ENCODE measurements at places on chromosomes 1 and 21. TPM values are rescaled to one million over a fixed set of nuclear protein-coding genes. Genes with fewer than 3 reads are reported as not detected.
A peak's percentile ranks its signal among the peaks of the same experiment; 100 is the strongest.

- DNase-seq = no peak
Measured at GRCh38 chr1:76770979-76771378, 96.3 kb upstream of the ST6GALNAC5 start.

DNA sequence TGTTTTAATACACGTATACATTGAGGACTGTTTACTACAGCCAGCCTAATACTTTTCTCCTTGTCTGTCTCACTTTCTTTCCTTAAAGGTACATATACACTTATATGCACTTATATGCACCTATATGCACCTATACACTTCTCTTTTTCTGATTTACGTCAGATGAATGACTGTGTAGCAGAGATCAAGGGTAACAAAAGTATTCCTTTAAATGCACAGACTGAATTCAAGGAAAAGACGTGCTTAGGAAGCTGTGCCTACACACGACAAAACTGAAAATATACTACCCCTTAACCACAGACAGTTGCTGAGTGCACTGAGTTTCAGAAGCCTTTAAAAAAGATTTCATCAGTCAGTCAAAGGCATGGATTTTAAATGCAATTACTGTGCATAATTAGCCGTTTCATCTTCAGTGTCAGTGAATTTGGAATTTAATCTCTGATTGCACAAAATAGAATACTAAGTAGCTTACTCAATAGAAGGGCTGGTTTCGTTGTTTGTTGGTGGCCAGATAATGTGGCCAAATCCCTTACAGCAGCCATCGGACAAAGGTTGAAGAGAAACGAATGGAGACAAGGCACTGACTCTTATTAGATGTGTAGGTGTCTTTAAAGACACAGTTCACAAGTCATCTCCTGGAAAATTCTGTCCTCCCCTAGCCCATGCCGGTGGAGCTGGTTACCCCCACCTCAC, 38.3 kb upstream of the TARBP1 start:
- no peak for DNase-seq

- DNase-seq = no peak
Measured at GRCh38 chr1:94418664-94419655, 771 bp downstream of the ABCD3 start.

- DNase-seq = no peak
Measured at GRCh38 chr1:155002464-155003226, at the start of gene ZBTB7B. Gene ZBTB7B (plus strand): TSS chr1:155002802. CDS start chr1:155014661, 11,859 bp downstream.

- DNase-seq = peak; percentile 72
Measured at GRCh38 chr1:16078925-16079656, 5.6 kb upstream of the FAM131C start.

DNA sequence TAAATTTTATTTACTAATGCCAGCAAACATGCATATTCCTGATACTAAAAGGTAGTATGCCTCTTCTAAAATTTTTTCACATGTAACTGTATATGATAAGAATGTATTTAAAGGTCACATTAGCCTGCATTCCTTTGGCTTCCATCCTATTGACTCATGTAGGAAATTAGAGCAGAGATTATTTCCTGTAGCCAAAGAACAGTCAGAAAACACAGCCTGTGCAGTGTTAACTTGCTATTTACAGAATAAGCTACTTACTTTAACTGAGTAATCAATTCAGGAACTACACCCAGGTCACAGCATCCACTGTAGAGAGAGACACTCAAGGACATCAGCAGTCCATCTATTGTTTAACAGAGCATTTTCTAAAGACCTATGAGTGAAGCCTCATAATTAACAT, 154.5 kb upstream of the ADGRL4 start:
- no peak for DNase-seq

GRCh38 chr21:35046263-35046624, 2.9 kb downstream of the RUNX1 start:
- DNase-seq = no peak

DNA sequence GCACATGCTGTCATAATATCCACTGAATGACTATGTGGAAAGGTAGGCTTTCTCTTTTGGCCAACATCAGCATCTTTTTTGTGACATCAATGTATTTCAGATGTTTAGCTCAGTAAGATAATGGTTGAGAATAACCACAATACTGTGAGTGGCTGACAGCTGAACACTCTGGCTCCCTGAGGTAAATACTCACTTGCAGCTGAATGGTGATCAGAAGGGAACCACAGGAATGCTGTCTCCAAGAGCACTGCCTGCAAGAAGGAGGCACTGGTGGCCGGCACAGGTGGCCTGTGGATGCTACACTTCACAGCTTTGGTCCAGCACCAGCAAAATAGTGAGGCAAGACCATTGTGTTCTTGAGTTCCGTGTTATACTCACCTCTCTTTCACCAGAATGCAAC, 118.7 kb upstream of the PPM1J start:
- DNase-seq = no peak

- no peak for DNase-seq
Measured at GRCh38 chr1:78141531-78142231, 95.9 kb downstream of the GIPC2 start.

DNA sequence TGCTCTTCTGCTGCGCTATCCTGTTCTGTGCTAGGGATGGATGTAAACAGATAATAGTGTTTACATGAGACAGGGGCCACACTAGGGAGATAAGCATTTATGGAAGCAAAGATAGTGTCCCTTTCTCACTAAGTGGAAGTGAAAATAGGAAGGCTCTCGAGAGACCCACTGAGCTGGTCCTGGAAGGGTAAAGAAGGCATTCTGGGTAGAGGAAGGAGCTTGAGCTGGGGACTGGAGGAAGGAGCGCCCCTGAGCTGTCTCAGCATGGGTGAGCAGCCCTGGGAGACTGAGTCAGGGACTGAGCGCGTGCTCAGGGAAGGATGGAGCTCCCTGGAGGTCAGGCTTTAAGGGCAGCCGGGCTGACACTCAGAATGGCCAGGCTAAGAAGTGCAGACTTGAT, 93.3 kb downstream of the IGSF21 start:
- DNase-seq = no peak

DNA sequence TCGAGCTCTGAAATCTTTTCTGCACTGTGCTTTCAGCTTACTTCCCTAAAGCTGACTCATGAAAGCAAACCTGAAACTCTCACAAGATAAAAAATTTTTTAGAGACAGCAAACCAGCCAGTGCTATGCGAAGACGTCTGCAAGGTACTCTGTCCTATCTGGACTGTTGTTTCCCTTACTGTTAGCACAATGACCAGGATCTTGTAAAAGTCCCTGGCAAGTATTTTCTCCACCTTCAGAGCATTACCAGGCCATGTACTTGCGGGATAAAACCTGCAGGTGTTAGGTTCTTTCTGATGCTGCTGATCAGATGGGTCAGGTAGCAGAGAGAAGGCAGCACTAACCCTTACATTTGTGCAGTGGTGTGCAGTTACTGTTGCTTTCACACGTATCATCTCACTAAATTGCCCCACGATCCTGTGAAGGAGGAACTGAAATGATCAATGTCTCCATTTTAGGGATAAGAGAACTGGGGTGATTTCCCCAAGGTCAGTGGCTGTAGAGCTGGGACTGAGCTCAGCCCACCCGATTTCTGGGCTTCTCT, 56.6 kb downstream of the PLXNA2 start:
- no peak for DNase-seq

DNA sequence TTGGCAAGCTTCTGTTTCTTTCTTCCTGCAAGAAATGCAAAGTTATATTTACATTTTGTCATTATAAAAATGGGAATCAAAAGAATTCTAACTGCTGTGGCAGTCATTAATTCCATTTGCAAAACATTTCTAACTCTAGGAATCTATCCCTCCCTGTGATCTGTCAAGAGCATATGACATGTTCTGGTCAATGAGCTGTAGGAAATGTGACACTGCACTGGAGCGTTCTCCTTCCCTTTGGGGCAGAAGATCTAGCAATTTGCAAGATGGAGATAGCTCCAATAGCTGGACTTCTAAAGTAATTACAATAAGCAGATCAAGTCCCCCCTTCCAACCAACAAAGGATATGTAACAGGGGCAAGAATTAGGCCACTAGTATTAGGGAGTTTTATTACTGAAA, 6.3 kb downstream of the TOMM20 start:
- DNase-seq = no peak

DNA sequence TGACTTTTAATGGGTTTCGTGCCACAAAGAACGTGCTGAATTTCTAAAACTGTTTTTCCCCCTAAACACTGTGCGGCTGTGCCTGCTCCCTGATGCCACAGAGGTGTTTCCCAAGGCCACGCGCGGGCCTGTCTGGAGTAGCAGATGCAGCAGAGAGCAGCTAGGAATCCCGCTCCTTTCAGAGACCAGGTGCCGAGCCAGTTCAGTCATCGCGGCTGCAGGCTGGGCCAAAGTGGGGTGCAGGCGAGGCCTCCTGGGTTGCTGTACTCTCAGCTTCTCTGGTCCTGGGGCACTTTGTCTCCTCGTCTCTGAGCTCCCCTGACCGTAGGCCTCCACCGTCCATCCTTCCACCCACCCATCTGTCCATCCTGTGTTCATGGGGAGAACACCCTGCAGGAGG, 17.4 kb upstream of the DIP2A start:
- no peak for DNase-seq

GRCh38 chr1:186618401-186619170, 61.6 kb downstream of the PTGS2 start:
- DNase-seq = no peak

DNA sequence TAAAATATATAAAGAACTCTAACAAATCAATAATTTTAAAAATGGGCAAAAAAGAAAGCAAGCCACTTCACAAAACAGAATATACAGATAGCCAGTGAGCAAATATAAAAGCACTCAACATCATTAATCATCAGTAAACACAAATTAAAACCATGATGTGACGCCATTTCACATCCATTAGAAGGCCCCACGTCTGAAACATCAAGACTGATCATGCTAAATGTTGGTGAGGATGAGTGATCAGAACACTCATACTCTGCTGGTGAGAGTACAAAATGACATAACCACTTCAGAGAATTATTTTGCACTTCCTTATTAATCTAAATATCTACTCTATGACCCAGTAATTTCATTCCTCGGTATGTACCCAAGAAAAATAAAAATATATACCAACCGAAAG, 512.2 kb upstream of the NR5A2 start:
- DNase-seq = no peak

GRCh38 chr1:65109487-65109886, 38.5 kb upstream of the AK4 start:
- no peak for DNase-seq

DNA sequence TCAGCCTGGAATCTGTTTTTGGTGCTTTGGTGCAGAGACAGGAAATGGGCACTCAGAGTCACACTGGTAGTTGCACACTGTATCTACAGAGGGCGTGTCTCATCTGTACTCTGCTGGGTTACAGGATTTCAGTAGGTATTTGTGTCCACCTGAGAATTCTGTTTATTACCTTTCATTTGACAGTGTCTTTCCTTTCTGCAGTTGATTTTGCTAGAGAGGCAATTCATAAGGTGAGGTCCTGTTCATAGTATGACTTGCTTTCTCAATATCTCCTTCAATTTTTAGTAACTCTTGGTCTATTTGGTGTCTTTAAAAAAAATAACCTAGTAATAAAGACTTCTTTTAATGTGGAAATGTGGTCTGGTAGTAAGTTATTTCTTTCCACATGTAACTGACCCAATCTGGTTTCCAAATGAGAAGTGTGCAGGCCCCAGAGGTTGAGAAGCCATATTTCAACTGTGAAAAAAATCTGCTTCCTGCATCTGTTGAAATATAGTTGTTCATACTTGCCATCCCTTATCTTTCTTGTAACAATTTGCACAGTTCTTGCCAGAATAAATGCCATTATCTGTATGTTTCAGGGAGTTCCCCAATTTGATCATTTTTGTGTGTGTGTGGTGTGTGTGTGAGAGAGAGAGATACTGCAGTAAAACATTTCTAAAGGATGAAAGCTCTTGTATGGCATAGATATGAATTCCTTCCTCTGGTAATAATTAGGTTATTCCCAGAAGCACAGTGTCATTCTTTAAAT, 78.4 kb upstream of the DNAJC6 start:
- no peak for DNase-seq

GRCh38 chr1:14110040-14110439, 410.1 kb downstream of the PRDM2 start:
- no peak for DNase-seq

GRCh38 chr21:29817450-29817849, 122.3 kb downstream of the GRIK1 start:
- no peak for DNase-seq

DNA sequence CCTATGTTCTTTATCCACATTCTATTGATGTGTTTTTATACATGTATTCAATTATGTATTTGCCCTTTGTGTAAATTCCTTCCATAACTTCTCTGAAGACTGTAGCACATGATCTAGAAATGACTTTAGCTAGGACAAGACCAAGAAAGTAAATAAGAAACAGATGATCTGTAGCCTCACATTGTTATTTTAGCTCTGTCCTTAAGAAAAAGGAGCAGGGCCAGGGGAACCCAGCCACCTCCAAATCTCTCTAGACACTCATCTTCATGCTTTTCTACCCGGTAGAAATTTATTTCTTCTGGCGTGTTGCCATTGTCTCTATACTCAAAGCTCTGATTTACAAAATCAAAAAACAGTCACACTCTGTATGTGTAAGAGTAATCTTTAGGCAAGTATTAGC, 27.1 kb downstream of the CDC7 start:
- no peak for DNase-seq

GRCh38 chr1:101105877-101106276, 80.3 kb upstream of the DPH5 start:
- no peak for DNase-seq

- DNase-seq = no peak
Measured at GRCh38 chr1:194069168-194069830, 882.9 kb upstream of the B3GALT2 start.

GIPC2 gene
- 15.8 TPM for polyA plus RNA-seq

KRTAP20-4 gene
- polyA plus RNA-seq = not detected

METTL25B gene
- polyA plus RNA-seq = 35.6 TPM

OR14A2 gene
- polyA plus RNA-seq = not detected

CD1E gene
- polyA plus RNA-seq = 0.11 TPM

AGO4 gene
- polyA plus RNA-seq = 20.9 TPM

SLC5A9 gene
- 4.6 TPM for polyA plus RNA-seq

SLC35F3 gene
- 0.80 TPM for polyA plus RNA-seq

DARS2 gene
- polyA plus RNA-seq = 24.5 TPM

KCNE1 gene
- polyA plus RNA-seq = 0.64 TPM

MIXL1 gene
- polyA plus RNA-seq = 0.30 TPM

LCA5L gene
- 3.8 TPM for polyA plus RNA-seq

SPRR3 gene
- polyA plus RNA-seq = not detected

CACNA1S gene
- 0.44 TPM for polyA plus RNA-seq
